Fibroblast of skin of abdomen (primary cell): ENCODE measurements at places on chromosomes 2 and 18.

GRCh38 chr2:72841462-72842125 lies 15.8 kb upstream of the EXOC6B start:
- no peak for DNase-seq

GRCh38 chr2:231411831-231412617 lies 16.5 kb downstream of the B3GNT7 start:
- peak; percentile 83 for DNase-seq

- DNase-seq: no peak
These were observed 77.8 kb downstream of the COL6A3 start for GRCh38 chr2:237336131-237336530.

DNA sequence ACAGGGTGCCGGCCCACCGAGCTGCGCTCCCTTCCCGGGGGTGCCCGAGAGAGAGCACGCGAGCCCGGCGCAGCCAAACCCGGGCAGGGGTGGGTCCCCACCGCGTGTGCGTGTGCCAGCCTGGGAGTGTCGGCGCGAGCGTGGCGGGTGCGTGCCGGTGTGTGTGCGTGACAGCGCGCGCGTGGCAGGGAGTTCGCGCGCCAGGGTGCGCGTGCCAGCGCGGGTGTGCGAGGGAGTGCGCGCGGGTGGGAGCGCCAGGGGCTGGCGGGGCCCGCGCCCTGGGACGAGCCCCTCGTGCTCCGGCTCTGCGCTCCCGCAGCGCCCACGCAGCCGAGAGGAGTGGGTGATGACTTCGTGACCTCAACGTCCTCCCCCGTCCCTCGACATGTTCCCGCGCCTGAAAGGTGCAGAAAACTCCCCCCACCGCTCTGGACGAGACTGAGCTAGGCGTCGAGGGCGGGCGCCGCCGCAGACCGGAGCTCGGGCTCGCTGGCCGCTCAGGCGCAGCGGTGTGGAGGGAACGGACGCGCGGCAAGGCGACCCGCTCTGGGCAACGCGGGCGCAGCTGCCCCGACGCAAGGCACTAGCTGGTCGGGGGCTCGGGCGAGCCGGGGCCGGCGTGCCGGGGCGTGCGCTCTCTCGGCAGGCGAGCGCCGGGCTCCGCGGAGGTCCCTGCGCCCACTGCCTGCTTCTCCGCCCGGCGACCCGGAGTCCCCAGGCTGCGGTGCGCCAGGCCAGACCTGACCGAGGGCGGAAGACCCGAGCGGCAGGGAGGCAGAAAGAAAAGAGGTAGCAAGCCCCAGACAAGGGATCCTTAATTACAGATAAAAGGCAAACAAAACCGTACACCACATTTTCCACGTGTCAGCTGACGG lies 582.8 kb downstream of the ZEB2 start:
- DNase-seq: peak; percentile 46

DNA sequence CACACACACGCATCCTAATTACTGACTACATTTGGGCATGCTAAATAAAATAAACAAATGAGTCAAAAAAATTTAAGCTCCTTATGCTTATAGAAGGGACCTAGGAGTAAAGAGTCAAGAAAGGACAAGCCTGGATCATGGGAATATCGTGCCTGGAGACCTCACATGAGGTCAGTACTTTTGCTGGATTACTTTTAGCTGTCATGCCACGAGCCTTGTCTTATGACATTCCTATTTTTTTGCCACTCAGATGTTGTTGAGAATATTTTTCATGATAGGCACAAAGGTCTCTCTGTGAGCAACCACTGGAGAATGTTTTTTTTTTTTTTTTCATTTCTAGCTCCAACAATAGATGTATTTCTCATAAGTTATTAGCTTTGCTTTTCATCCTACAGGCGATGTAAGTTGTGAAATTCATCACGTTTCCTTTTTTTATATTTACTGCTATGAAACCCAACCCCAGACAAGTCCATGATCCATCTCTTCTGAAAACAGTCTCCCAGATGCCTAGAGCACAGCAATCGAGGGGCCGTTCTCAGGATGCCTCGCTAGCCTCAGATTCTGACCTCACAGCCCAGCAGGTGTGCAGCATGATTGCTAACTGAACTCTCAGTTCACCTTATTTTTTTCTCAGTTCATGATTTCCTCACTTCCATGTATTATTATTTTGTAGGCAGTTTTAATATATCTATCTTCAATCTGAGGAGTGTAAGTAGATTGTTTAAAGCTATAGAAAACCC lies 464.5 kb downstream of the IRS1 start:
- no peak for DNase-seq

- DNase-seq: peak; percentile 52
These were observed 166.0 kb upstream of the STK17B start for GRCh38 chr2:196337208-196337953.
